Activated CD4-positive, alpha-beta T cell treated with anti-CD3 and anti-CD28 coated beads, Interleukin-2, amount 50 U/mL, for 24 hours (primary cell): ENCODE measurements at places on chromosomes 2 and 18.

GRCh38 chr2:118121986-118122524 lies 33.8 kb downstream of the INSIG2 start:
- DNase-seq: no peak

- DNase-seq: no peak
Observed at GRCh38 chr18:2075499-2075898, 495.8 kb downstream of the METTL4 start.

DNA sequence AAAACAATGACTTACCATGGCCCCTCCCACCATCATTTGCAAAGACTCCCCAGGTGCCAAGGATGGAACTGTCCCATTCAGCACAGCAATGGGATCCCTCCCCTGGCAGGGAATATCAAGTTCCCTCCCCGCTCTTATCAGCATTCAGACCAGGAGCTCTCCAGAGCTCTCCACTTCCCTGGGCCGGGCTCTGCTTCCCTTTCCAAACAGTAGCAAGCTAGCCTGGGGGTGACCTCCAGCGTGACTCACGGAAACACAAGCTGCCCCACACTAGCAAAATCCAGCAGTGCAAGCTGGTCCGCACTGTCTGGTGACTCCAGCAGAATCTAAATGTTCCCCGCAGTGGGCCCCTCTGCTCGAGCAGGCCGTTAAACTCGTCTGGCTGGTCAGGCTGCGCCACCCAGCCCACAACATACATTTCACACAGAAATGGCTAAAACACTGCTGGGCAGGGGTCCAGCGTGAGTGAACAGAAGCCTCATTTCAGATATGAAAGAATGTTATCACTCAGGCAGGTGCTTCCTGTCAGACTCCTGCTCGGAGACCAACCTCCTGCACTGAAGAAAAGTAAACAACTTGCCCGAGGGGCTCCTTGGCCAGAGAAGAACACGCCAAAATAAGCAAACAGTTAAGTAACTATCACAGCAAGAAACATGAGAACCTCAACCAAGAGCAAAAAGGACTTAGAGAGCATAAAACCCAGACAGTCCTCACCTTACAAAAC lies 33.9 kb downstream of the STAT1 start:
- DNase-seq: no peak

DNA sequence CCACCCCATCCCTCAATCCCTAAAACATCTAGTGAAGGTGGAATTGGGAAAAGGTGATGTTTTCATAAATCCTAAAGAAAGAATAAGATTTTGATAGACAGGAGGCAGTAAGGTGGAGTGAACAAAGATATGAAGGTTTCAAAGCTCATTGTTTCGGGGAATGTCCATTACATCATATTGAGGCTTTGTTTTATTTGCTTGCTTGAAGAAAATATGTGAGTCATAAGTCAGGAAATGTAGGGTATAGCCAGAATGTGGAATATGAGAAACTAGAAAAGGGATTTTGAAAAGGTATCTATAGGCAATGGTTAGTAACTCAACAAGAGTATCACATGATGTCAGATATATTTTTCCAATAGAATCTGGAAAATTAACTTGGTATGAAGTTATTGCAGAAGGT lies 1178.5 kb upstream of the ACVR2A start:
- no peak for DNase-seq

- no peak for DNase-seq
Observed at GRCh38 chr2:26095758-26096157, 61.9 kb downstream of the RAB10 start.

DNA sequence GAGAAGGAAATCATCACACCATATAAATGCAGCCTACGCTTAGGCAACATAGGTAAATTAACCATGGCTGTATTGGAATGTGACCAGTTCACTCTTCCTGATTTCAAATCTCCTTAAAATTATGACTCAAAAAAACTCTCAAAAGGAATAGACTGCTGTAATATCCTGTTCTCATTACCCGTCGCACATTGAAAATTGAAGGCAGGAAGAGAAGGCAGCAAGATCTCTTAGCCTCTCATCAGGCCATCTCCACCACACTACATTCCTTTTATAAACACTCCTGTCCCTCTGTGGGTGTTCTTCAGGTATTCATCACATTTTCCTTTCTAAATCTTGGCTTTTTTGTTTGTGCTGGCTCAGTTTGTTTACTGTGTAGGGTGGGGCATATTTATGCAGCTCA lies 83.2 kb downstream of the PPP1R1C start:
- DNase-seq: no peak

DNA sequence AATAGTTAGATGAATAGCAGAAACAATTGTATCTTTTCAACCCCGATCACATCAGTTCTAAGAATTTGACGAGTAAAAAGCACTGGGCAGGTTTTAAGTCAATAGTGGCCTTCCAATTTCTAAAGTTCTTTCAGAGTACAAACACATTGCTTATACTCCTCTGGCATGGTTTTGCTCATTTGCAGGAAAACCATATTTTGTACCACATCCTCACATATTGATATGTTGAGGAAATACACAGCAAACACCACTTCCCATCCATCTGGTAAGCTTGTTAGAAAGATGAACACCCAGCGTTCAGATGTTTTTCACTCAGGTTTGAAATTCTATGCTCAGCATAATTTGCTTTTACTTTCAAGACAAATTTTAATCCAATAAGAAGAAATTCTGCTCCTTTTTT lies 344.6 kb upstream of the ACVR2A start:
- no peak for DNase-seq

DNA sequence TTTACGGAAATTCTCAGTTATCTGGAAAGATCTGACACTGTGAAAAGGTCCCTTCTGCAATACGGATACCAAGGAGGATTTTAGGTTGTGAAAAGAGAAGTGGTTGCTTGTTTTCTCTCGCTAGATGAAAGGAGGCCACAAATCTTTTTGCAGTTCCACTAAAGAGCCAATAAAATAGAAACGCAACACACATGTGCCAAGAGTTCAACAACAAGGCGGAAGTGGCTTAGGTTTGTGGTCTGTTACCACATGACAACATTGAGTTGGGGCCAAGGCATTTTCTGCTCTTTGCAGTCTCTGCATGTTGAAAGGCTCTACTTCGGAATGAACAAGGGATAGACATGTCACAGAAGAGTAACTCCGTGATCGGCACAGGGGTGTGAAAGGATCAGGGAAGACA lies 115.7 kb upstream of the OSR1 start:
- no peak for DNase-seq

GRCh38 chr2:164887434-164888144 lies 46.0 kb upstream of the COBLL1 start:
- no peak for DNase-seq

DNA sequence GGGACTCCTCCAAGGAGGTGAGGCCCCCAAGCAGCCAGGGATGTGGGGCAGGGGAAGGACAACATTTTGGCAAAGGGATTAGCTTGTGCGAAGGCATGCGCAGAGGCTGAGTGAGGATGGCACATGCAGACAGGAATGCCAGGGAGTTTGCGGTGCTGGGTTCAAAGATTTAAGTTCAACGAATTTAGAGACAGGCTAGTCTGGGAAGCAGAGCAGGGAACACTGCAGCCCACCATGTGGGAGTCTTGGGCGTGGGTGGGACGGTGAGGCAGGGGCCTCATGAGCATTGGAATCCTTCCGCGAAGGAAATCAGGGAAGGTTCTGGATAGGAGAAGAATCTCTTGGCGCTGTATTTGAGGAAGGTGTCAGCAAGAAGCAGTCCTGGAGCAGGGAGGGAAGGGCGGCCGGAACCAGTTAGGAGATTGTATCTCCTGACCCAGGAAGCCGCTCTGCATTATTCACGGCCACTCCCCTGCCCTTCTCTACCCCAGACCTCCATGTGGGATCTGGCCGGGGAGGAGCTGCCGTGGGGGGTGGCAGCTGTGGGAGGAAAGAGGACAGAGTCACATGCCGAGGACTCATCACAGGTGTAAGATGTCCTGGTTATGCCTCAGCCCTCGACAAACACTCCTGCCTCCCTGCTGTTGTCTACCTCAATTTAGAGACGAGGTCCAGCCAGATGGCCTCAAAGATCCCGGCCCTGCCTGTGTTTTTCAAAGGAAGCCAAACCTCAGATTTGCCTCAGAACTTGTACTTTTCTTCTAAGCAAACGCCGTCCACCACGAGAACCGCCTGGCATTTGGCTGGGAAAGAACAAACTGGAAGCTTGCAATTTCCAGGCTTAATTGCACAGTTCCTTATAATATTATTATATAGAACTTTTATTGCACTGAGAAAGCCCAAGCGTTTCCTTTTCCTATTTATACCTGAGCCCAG lies 123.7 kb upstream of the SMAD2 start:
- DNase-seq: no peak

DNA sequence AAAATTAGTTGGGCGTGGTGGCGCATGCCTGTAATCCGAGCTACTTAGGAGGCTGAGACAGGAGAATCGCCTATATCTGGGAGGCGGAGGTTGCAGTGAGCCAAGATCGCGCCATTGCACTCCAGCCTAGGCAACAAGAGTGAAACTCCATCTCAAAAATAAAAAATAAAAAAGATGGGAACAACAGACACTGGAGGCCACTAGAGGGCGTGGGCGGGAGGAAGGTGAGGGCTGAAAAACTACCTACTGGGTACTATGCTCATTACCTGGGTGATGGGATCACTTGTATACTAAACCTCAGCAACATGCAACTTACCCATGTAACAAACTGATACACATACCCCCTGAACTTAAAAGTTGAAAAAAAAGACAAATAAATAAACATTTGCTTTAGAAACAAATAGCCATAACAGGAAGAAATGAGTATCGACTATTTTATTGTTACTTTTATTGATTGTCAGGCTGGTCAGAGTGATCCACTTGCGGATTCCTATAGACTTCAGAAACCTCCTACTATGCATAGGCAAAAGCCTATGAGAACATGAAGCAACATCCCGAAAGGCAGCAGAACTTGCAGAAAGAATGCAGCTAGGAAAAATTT lies 61.0 kb downstream of the TMEM163 start:
- DNase-seq: no peak

- no peak for DNase-seq
Observed at GRCh38 chr2:37718515-37719161, 47.2 kb upstream of the CDC42EP3 start.

- DNase-seq: no peak
Observed at GRCh38 chr2:70904371-70905216, 31.1 kb upstream of the ATP6V1B1 start.

DNA sequence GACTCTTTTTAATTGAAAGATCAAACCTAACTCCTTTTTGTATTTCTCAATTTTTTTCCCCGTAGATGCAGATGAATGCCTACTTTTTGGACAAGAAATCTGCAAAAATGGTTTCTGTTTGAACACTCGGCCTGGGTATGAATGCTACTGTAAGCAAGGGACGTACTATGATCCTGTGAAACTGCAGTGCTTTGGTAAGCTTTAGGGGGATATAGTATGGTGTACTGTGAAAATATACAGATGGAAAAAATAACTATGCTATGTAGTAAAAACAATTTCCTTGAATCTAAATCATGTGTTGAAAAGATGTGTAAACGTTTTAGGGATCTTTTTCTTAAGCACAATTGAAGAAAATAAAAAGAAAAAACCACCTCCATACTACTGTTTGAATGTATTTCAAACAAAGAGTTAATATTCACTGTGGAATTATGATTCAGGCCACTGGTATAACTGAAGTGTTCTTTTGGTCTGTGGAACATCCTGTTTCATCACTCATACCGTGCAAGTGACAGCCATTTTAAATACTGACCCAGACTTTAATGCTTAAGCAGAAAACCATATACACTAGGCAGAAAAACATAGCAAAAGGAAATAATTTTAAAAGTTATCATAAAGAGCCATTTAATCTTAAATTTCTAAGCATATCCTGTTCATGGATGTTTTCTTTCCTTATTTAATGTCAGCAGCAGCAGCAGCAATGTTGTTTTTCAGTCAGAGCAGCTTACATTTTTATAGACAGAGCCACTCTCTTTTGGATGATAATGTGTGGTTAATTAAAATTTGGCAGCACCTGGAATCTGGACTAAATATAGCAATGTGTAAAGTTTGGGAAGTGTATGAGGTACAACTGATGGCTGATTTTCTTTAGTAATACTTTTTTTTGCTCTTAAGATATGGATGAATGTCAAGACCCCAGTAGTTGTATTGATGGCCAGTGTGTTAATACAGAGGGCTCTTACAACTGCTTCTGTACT lies 112.8 kb upstream of the RASGRP3 start:
- DNase-seq: no peak

DNA sequence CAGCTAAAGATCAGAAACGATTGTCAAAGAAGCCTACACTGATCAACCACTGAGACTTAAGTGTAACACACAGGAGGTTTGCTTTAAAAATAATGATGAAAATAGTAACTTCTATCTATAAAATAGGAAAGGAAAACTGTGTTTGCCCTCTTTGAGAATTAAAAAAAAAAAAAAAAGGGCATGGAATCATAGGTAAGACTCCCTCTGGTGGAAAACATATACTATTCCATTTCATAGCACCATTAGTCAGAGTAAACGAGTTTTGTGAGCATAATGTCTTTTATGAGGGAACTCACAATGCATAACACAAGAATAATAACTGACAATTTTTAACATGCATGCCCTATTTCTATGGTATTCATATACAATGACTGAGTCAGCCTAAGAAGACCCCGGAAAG lies 36.3 kb downstream of the SLC35F5 start:
- DNase-seq: no peak

DNA sequence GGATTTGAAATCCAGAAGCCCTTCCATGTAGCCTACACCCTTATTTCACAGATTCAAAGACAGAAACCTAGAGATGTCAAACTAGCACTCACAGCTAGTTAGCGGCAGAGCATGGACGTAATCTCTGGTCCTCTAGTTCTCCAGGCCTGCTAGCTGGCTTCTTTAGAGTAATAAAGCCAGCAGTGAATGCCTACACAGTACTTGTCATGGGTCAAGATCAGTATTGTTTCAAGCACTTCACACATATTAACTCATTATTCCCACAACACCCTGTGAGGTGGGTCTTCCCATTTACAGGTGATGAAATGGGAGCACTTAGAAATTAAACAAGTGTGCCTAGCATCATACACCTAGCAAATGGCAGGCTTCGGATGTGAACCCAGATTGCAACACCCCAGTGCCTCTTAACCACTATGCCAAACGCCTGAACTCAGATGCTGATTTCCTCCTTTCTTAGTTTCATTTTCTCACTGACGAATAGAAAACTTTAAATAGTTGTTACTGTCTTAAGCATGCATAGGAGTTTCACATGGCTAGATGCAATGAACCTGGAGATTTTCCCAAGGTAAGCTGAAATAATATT lies 14.5 kb upstream of the ZBTB14 start:
- DNase-seq: no peak

DNA sequence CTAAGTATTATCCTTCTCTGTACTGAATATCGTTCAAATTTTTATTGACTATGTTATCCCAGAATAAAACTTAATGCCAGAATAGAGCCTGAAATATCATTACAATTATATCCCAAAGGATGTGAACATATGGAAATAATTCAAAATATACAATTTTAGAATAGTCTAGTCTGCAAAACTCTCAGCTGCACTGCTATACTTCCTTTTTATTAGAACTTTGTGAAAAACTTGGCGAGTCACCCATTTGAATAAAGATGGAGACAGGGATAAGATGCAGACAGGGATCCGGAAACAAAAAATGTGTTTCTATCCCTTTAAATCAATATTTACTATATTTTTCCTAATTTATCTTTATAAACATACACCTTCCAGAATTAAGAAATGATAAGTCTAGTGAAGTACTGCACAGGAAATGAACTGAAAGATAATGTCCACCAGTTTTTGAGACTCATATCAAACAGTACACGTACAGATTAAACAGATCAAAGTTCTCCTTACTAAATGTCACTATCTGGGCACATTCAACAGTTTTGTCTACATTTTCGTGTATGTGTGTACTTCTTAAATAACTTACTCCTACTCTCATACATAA lies 107.8 kb downstream of the MEP1B start:
- DNase-seq: no peak

GRCh38 chr18:57869221-57869620 lies 66.1 kb upstream of the ATP8B1 start:
- DNase-seq: no peak

GRCh38 chr18:33837191-33837590 lies 259.2 kb downstream of the ASXL3 start:
- DNase-seq: no peak
